ENCODE measurements at places on chromosomes 4 and X. TPM values are rescaled to one million over a fixed set of nuclear protein-coding genes. Genes with fewer than 3 reads are reported as not detected.

The ANKRD50 gene
- 24.8 TPM for total RNA-seq

The ZNF157 gene
- not detected for total RNA-seq

The ENPP6 gene
- total RNA-seq: not detected

The CSAG2 gene
- total RNA-seq: not detected

The PLAC1 gene
- not detected for total RNA-seq

The ADH1C gene
- not detected for total RNA-seq

The SMAD1 gene
- 8.9 TPM for total RNA-seq

The GLRB gene
- 8.3 TPM for total RNA-seq

The PHOX2B gene
- not detected for total RNA-seq

The CCKAR gene
- total RNA-seq: not detected

The GBA3 gene
- total RNA-seq: not detected

The KLHL4 gene
- total RNA-seq: not detected

The VAMP7 gene
- 45.0 TPM for total RNA-seq

The CSAG1 gene
- total RNA-seq: not detected

The LANCL3 gene
- not detected for total RNA-seq

The PRDM8 gene
- total RNA-seq: 23.1 TPM

The SLC10A6 gene
- total RNA-seq: 0.71 TPM

The NXF2 gene
- total RNA-seq: not detected

The RAB40A gene
- not detected for total RNA-seq

The CENPVL2 gene
- not detected for total RNA-seq

The CHM gene
- 23.8 TPM for total RNA-seq

The ADAM29 gene
- not detected for total RNA-seq

The NOP14 gene
- 35.6 TPM for total RNA-seq

The TIGD4 gene
- total RNA-seq: not detected

The ENPEP gene
- total RNA-seq: 0.07 TPM

The SPACA5 gene
- total RNA-seq: not detected

The CASP6 gene
- total RNA-seq: 14.3 TPM

The AR gene
- total RNA-seq: 12.5 TPM

The UGT2B15 gene
- not detected for total RNA-seq

The SHROOM4 gene
- not detected for total RNA-seq

The PCDH19 gene
- total RNA-seq: 0.07 TPM

The MMRN1 gene
- not detected for total RNA-seq

The AFF2 gene
- not detected for total RNA-seq

The MAP3K15 gene
- 0.12 TPM for total RNA-seq

The KCND1 gene
- total RNA-seq: 3.0 TPM

The MBNL3 gene
- 0.17 TPM for total RNA-seq

The CCDC149 gene
- total RNA-seq: 13.6 TPM

The BTK gene
- total RNA-seq: not detected

The PCDH10 gene
- 109 TPM for total RNA-seq

The PNMA3 gene
- not detected for total RNA-seq

The FABP2 gene
- total RNA-seq: not detected

The GLRA3 gene
- total RNA-seq: not detected

The OPN1MW2 gene
- total RNA-seq: not detected

The PRR32 gene
- not detected for total RNA-seq

The TEX28 gene
- not detected for total RNA-seq

The TLR8 gene
- total RNA-seq: not detected

The PROM1 gene
- 0.10 TPM for total RNA-seq

The RNF212 gene
- not detected for total RNA-seq

The TCEAL3 gene
- 59.7 TPM for total RNA-seq

The HAUS7 gene
- 29.2 TPM for total RNA-seq

The CXCR3 gene
- total RNA-seq: not detected

The ZCCHC18 gene
- 0.15 TPM for total RNA-seq

The MGAT4D gene
- total RNA-seq: not detected

The TDO2 gene
- total RNA-seq: not detected

The EXOC1L gene
- total RNA-seq: not detected

The BCORL1 gene
- 13.5 TPM for total RNA-seq

The BEX2 gene
- total RNA-seq: not detected

All from HFFc6 (cell line).